Dermis blood vessel endothelial cell (primary cell): ENCODE measurements at places on chromosomes 6 and 20. TPM values are rescaled to one million over a fixed set of nuclear protein-coding genes. Genes with fewer than 3 reads are reported as not detected.

BCAS4 gene
- total RNA-seq, result 0.34 and 0.51 TPM in 2 replicates

TPX2 gene
- total RNA-seq, result 16.5 and 81.7 TPM in 2 replicates

SESN1 gene
- total RNA-seq, result 31.5 and 44.1 TPM in 2 replicates

GLP1R gene
- total RNA-seq, result not detected in 2 replicates

CRYBG1 gene
- 38.1 and 44.9 TPM in 2 replicates for total RNA-seq

SLC22A16 gene
- total RNA-seq, result not detected in 2 replicates

ADTRP gene
- 0.47 and 0.85 TPM in 2 replicates for total RNA-seq

COL19A1 gene
- not detected in 2 replicates for total RNA-seq

CST4 gene
- total RNA-seq, result not detected in 2 replicates

MPIG6B gene
- total RNA-seq, result not detected in 2 replicates

CAGE1 gene
- under 0.01 TPM in 1 of 2 replicates, not detected in the other for total RNA-seq

EYA2 gene
- not detected in 2 replicates for total RNA-seq
